ENCODE measurements at places on chromosomes 4 and X.

DNA sequence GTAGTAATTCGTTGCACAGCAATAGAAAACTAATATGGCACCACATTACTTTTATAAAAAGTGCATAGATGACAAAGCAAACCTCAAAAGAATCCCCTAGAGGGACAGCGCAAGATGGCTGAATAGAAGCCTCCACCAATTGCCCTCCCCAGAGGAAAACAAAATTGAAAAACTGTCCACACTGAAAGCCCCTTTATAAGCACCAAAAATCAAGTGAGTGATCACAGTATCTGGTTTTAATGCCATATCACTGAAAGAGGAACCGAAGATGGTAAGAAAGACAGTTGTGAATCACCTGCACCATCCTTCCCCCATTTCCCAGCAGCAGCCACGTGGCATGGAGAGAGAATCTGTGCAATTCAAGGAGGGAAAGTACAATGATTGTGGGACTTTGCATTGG lies 522.2 kb downstream of the GLUD2 start:
- DNase-seq: no peak

GRCh38 chr4:180009316-180009715 lies 2233.9 kb upstream of the TENM3 start:
- DNase-seq: no peak

DNA sequence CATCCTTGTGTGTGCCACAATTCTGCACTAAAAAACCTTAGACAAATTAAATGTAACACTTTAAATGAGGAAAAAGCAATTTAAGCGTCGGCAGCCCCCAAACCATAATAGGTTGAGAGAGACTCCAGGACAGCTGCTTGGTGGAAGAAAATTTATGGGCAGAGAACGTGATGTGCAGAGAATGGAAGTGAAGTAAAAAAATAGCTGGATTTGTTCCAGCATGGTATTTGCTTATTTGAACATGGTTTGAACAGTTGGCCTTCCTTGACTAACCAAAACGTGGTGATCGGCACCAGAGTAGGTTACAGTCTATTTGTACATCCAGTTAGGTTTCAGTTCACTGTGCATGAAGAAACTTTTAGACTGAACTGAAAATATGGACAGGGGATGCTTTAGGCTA lies 343.0 kb upstream of the CPEB2 start:
- DNase-seq: no peak

GRCh38 chrX:153593811-153594500 lies 5.0 kb downstream of the CCNQ start:
- no peak for DNase-seq

DNA sequence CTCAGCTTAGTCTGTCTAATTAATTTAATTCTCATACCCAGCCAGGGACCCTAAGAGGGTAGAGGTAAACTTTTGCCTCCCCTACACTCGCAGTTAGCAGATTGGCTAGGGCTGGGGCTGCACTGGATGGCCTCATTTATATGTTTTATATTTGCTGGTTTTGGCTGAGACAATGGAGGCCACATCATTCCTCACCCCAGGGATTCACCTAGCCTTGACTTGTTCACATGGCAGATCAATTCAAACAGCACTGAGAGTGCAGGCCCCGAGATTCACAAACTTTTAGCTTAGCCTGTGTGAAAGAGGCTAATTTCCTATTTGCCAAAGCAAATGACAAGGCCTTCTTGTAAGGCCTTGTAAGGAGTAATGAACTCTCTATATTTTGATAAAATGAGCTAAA lies 844.4 kb downstream of the ARAP2 start:
- no peak for DNase-seq

DNA sequence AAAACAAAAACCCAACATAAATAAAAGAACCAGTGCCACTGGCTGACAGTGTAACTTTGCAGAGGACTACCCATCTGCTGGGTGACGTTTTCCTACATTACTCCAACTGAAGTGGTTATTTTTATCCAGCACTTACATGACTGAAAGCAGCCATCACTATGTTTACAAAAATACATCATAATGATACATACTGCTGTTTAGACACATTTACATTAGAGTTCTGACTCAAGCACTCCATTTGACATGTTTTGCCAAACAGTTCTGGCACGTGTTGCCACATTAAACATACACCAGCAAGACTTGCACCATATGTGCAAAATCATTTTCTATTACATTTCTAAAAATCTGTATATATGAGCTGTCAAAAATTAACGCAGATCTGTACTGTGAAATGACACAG lies 39.6 kb downstream of the BEND4 start:
- no peak for DNase-seq

DNA sequence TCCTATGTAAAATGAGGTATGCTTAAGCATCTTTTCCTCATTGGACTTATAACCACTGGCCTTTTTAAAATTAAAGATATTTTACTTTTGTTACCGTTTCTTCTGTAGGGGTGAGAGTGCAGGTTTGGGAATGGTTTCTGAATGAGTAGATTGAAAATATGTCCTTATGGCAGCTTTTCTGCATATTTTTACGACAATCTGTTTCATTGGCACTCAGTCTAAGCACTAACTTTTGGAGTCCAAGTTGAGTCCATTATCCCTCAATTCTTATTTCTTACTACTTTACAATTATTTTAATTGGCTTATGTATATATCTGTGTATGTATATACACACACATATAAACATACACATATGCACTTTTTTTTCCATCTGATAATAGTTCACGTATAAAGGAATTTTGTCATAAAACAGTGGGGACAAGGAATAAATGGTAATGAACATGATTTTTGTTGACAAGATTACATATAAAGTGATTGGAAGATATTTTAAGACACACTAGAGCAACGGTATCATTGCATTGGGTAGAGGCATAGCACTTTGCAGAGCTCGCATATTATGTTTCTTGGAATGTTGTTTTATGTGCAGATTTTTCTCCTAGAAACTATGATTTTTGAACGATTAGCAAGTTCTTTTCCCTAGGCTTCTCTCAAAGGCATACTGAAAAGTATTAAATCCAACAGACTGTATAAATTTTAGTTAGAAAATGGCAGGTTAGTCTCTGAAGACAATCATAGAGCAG lies 133.0 kb downstream of the FAT4 start:
- DNase-seq: no peak

GRCh38 chrX:35046660-35047296 lies 104.2 kb downstream of the FAM47B start:
- DNase-seq: no peak

GRCh38 chr4:5041699-5042098 lies 9.6 kb upstream of the STK32B start:
- DNase-seq: no peak

- DNase-seq: no peak
Observed at GRCh38 chrX:40127052-40127451, 29.3 kb upstream of the BCOR start.

DNA sequence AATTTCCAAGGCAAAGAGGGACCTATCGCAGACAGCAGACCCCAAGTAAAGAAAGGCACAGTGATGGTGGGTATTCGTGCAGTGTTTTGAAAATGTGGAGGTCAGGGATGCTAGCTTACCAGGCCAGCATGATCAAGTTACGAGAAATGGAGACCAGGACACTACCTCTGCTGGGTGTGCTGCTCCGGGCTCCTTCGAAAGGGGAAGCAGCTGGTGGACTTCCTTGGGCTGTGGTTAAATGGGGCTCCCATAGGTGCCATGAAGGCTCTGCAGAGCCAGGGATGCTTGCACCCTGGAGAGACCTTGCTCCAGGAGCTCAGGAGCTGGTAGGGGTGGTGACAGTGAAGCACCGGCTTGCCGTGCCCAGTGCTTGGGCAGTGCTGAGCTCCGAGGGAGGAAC lies 68.8 kb downstream of the TBL1X start:
- DNase-seq: no peak

- DNase-seq: no peak
Observed at GRCh38 chr4:114088481-114088880, 109.0 kb upstream of the ARSJ start.

DNA sequence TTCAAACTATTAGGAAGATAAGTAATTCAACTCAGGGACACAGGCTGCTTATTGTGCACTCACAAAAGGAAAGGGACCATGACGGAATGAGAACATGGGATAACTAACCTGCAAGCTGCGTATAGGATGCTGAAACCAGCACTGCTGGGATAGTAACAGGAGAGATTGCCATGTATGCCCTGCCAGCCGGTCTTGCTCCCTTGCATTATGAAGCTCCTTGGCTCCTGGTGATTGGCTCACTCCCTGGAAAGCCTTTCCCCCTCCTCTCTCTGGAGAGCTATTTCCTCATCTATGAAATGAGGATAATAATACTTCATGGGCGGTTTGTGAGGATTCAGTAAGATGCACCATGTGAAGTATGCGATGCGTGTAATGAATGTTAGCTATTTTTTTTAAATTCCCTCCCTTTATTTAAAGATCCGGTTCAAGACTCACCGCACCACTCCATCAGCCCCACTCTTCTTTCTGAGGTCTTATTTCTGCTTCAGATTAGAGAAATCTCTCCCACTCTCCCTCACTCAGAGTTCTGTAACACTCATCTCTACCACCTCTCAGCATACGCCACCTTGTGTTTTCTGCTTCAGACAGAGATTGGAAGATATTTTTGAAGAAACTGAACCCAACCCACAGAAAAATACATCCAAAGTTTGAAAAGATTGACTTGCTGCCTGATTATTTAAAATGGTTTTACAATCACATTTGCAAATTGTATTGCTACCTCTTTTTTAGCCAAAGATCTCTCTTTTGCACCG lies 18.4 kb downstream of the MSMO1 start:
- no peak for DNase-seq

- no peak for DNase-seq
Observed at GRCh38 chr4:123986268-123986798, 589.7 kb downstream of the SPRY1 start.

DNA sequence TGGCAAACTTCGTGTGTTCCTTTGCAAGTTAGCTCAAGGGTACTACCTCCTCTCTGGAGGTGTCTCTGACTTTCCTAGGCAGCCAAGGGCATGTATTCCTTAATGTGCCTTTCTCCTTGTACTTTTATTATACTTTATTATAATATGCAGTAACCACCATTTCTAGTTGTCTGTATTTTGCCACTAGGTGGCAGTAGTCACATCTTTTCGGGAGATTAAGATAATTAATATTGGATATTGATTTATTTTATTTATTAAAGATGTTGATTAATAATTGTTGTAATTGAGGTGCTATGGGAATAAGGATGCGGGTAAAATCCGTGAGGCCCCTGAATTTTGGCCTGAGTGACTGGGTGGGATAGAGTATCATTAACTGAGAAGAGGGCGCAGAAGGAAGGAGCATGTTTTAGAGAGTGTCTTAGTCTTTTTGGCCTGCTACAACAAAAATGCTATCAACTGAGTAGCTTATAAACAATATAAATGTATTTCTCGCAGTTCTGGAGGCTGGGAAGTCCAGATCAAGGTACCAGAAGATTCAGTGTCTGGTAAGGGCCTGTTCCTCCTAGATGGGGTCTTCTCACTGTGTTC lies 153.3 kb downstream of the TMEM164 start:
- DNase-seq: no peak

- DNase-seq: no peak
Observed at GRCh38 chrX:7480721-7481120, 332.8 kb upstream of the PUDP start.

GRCh38 chr4:8121292-8122015 lies 37.2 kb downstream of the ABLIM2 start:
- no peak for DNase-seq

GRCh38 chr4:61301271-61301670 lies 101.1 kb downstream of the ADGRL3 start:
- no peak for DNase-seq

DNA sequence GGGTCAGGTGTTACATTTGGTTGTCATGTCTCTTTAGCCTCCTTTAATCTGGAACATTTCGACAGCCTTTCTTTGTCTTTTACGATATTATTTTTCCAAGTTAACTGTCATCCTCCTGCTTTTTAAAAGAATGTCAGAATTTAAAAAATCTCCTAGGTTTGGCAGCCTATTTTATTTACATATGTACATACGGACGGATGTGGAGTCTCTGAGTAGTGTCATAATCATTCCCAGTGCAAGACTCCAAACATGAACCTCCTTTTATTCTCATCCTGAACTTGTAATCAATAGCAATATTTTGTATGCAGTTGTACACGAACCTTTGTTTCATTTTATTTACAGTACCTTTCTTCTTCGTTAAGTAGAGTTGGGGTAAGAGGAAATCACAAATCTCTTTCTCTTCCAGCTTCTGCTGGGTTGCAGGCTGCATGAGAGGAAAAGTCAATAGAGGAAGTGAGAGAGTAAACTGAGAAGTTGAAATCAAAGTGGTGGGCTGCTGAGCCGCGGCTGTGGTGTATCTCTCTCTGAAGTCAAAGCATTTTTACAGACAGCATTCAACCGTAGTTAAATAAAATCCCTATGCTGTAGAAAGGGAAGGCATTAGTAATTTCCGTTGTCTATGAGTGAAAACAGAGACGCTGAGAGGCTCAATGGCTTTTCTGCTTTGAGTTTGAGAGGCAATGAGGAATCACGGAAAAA lies 53.9 kb upstream of the RPS6KA3 start:
- no peak for DNase-seq

GRCh38 chrX:49019599-49020249 lies 17.7 kb upstream of the GRIPAP1 start:
- no peak for DNase-seq

GRCh38 chr4:70849291-70849690 lies 9.6 kb upstream of the GRSF1 start:
- DNase-seq: no peak

DNA sequence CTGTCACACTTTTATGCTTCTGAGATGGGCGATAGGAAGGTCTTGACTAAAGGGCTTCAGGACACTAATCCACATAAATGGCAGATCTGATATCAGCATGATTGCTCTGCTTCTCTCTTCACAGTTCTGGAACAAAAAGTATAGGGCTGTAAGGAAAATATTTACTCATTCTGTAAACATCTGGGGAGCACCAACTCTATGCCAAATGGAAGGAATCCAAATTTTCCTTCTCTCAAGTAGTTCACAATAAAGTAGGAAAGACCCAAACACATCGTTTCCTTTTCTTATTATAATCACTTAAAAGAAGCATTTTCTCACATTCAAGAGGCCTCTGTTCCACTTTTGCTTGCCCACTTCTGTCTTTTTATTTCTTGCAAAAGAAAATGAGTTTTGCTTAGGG lies 45.9 kb upstream of the F9 start:
- DNase-seq: no peak

GRCh38 chr4:53505947-53506346 lies 85.3 kb downstream of the LNX1 start:
- no peak for DNase-seq

DNA sequence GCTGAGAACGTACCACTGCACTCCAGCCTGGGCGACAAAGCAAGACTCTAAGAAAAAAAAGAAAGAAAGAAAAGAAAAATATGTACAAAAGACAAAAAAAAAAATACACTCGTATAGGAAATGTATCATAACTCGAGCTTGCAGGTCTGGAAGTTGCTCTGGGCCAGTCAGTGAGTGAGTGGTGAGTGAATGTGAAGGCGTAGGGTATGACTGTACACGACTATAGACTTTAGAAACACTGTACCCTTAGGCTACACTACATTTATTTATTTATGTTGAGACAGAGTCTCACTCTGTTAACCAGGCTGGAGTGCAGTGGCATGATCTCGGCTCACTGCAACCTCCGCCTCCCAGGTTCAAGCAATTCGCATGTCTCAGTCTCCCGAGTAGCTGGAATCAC lies 29.4 kb downstream of the EVC2 start:
- DNase-seq: no peak
